NCI-H2029 treated with DMSO at 0.1 percent for 48 hours (cell line): ENCODE measurements at places on chromosomes 5 and 9.
A peak's percentile ranks its signal among the peaks of the same experiment; 100 is the strongest.

GRCh38 chr9:5015934-5016333 lies 30.9 kb downstream of the JAK2 start:
- DNase-seq = no peak

- DNase-seq = no peak
Observed at GRCh38 chr9:35085078-35085477, 5.3 kb upstream of the FANCG start.

- no peak for DNase-seq
Observed at GRCh38 chr5:92268343-92268742, 885.2 kb upstream of the ARRDC3 start.

DNA sequence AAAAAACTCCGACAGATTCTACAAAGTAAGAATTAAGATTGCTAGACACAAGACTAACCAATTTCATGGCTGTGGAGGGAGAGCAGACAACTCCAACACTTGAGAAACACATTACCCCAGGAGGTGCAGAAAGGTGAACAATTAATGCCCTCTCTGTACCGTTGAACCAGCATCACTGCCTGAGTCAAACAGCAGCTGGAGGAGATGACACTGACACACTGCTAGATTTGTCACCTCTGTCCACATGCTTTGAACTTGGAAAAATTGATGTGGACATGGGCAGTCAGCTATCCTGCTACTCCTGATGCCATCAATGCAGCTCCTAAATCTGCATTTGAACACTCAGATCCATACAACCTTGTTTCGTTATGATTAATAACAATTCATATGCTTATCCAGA lies 51.7 kb downstream of the GPBP1 start:
- no peak for DNase-seq

DNA sequence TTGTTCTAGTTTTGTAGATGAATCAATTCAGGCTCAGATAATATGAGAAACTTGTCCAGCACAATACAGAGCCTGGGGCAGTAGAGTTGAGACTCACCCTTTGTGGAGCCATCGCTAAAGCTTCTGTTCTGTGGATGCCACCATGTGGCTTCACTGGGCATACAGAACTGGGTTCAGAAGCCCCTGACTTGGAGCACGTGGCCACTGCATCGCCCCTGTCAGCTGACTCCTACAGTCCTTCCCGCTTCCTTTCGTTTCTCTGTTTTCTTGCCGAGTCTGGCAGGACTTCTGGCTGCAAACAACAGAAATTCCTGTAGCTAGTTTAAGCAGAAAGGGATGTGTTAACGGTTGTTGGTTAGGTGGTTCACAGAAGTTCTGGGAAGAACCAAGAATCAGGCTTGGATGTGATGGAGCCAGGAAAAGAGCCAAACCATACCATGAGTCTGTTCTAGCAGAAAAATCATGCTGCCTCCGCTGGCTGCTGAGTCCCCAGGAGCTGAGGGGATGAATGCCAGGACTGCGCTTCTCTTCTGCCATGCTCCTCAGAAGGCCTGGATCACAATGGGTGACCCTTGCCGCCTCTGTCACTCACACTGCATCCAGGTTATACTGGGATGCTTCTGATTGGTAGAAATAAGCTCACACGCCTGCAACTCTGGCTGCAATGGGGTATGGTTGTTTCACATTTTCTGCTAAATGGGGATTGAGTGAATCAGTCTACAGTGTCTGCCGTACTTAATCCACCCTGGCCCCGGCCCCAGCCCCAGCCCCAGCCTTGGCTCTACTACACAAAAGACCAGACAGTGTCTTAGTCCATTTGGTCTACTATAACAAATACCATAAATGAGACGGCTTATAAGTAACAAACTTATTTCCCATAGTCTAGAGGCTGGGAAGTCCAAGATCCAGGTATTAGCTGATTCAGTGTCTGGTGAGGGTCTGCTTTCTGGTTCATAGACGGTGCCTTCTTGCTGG lies 262.5 kb downstream of the GOLPH3 start:
- no peak for DNase-seq

GRCh38 chr5:179680014-179680779 lies 637 bp downstream of the CBY3 start:
- no peak for DNase-seq

GRCh38 chr5:38347896-38348295 lies 89.5 kb downstream of the EGFLAM start:
- DNase-seq = no peak

GRCh38 chr9:25861421-25861820 lies 183.2 kb upstream of the TUSC1 start:
- no peak for DNase-seq

GRCh38 chr9:92097997-92098482 lies 17.2 kb downstream of the SPTLC1 start:
- peak; percentile 60 for DNase-seq

- no peak for DNase-seq
Observed at GRCh38 chr9:114834386-114834785, 28.5 kb upstream of the TNFSF15 start.

DNA sequence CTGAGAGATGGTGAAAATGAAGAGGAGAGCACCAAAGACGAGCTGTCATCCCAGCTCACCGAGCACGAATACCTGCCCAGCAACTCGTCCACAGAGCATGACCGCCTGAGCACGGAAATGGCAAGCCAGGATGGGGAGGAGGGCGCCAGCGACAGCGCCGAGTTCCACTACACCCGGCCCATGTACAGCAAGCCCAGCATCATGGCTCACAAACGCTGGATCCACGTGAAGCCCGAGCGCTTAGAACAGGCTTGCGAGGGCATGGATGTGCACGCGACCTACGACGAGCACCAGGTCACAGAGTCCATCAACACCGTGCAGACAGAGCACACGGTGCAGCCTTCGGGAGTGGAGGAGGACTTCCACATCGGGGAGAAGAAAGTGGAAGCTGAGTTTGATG lies 27.4 kb upstream of the ZBTB34 start:
- no peak for DNase-seq

GRCh38 chr9:113895526-113895925 lies 19.4 kb downstream of the ZNF618 start:
- no peak for DNase-seq
